ENCODE measurements at places on chromosomes 12 and 14. TPM values are rescaled to one million over a fixed set of nuclear protein-coding genes. Genes with fewer than 3 reads are reported as not detected.
A peak's percentile ranks its signal among the peaks of the same experiment; 100 is the strongest.

The GLIPR1L1 gene
- total RNA-seq = not detected

The RFLNA gene
- total RNA-seq = 0.54 TPM

- DNase-seq = no peak
These were observed 8.8 kb upstream of the CCDC85C start for GRCh38 chr14:99612738-99613330.

DNA sequence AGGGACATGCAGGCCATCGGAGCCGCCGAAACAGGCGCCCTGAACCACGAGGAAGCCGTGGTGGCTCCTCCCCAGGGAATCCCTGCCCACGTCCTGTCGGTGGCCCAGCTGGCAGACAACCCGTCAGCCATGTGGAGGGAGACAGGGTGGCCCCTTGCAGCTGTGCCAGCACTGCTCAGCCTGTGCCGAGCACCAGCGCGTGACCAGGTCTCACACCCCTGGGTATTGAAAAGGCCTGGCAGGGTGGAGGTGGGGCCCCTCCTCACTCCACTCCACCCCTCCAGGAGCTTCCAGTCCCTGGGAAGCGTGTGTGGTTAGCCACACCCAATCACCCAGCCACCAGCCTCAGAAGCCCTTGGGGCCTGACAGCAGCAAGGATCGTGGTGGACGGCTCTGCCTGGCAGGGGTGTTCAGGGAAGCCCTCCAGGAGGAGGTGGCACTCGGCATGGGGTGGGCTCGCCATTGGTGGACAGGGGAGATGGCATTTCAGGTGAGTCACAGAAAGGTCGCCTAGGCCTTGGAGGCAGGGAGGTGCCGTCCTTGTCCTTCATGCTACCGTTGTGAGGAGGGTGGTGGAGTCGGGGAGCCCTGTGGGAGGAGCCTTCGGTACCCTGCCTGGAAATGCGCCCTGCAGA is 12.3 kb upstream of the DLK1 start:
- DNase-seq = no peak

The KLRC3 gene
- total RNA-seq = not detected

- no peak for DNase-seq
These were observed 25.2 kb upstream of the PPP1R13B start for GRCh38 chr14:103872481-103873113.

The KRT77 gene
- not detected for total RNA-seq

DNA sequence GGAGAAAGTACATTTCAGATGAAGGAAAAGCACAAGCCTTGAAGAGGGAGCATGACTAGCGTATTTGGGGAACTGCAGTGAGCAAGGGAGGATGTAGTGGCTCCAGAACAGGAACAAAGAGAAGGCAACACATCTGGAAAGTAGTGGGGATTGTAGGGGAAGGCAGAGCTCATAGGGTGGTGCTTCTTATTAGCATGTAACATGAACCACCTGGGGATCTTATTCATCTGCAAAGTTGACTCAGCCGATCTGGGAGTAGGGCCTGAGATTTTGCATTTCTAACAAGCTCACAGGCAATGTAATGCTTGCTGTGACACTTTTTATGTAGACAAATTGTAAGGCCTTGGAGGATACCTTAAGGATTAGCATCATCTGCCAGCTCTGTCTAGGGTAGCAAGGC is 447.3 kb downstream of the NELL2 start:
- no peak for DNase-seq

GRCh38 chr14:24096545-24097181 is 2.6 kb downstream of the PCK2 start:
- no peak for DNase-seq

The NOXRED1 gene
- 0.82 TPM for total RNA-seq

DNA sequence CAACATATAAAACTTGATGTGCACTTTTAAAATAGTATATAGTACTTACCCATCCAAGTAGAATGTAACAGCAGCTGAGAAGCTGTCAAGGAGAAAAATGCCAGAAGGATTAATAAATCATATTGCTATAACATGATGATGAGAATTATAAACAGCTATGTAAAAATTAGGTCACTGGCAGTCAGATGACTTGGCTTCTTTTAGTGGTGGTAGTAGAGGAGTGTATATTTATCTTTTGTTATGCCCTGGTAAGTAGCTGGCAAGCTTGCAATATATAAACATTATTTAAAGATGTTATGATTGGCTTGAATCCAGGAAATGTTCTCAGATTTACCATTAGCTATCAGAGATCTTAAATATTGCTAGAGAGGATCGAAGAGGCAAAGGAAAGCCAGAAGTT is 471.0 kb upstream of the MGAT4C start:
- DNase-seq = no peak

DNA sequence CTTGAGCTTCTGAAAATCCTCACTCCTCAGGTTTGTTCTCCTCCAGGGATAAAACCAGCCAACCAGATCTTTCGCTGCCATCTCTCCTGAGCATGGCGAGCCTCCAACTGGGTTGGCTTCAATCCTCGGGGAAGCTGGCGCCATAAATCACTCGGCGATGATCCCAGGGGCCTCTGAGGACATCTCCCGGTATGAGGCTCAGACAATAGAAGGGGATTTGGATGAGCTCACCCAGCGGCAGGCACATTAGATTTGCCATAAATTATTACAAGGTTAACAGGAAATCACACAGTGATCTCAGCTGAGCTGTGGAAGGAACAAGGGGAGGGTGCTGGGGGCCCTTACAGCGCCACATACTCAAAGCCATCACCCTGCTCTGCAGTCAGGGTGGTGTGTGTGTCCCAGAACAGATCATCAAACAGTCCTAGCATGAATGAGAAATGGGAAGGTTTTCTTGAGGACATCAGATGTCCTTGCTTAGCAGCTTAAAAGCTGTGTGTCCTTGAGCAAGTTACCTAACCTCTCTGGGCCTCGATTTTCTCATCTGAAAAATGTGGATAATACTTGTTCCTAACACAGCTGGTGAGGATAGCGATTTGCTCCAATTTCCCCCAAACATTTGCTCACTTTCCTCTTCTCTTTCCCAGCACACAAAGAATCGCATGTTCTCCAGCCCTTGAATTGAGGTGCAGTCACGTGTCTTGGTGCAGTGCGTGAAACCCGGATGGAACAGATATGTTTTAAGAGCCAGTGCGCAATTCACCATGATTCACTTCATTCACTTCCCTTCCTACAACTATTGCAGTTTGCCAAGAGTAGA is 142.8 kb downstream of the SCARB1 start:
- DNase-seq = peak; percentile 80

The KSR2 gene
- 0.29 TPM for total RNA-seq

DNA sequence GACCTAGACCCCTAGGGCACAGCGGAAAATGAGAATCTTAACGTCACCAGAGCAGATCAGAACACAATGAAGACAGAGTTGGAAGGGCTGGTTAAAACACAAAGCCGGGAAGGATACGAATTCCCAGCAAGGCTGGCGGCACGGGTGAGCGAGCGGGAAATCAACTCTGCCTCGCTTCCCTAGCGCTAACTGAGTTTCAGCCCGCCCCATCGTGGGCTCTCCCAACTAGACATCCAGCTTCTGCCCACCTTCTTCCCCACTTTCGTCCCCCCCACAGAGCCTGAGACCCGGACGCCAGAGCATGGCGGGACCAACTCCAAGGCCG is 377 bp downstream of the CCNT1 start:
- no peak for DNase-seq

GRCh38 chr12:6317693-6318439 is 7.4 kb downstream of the PLEKHG6 start:
- no peak for DNase-seq

The MAPKAPK5 gene
- total RNA-seq = 58.2 TPM

The APOLD1 gene
- 1.4 TPM for total RNA-seq

- DNase-seq = no peak
These were observed 189.8 kb upstream of the PRICKLE1 start for GRCh38 chr12:42779186-42779859.

DNA sequence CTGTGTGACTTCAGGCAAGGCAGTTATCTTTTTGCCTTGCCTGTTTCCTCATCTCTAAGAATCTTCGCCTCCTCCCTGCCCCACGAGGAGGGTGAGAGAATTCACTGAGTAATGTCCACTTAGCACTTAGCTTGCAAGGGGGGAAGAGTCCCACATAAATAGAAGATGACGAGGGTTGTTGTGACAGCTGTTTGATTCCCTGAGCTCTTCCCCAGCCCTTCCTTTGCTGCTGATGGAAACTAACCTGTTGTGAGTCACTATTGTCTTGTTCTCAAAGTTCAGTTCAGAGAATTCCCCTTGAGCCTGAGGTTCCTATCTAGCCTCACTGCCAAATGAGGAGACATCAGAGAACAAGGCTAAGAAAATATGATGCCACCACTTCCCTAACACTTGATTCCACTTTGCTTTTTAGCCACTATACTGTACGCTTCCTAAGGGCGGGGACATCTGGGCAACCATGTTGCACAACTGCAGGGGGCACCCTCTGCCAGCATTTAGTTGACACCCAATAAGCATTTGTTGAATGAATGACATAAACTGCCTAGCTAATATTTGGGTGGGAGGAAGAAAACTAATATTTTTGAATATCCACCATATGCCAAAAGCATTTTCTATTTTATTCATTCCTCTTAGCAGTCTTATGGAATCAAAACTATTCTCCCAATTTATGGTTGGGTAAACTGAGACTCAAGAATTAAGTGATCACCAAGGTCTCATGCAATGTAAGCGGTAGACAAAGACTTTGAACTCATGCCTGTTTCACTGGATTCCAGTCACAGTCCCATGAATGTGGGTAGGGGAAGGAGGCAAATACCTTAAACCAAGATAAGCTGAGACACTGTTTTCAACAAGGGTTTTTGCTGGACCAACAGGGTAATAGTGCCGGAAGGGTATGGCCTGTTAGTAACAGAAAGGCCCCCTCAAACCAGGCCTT is 77.6 kb downstream of the ZFP36L1 start:
- DNase-seq = peak; percentile 80

The OTOGL gene
- total RNA-seq = 0.14 TPM

The OAS3 gene
- 26.4 TPM for total RNA-seq

GRCh38 chr14:54550514-54550913 is 16.4 kb upstream of the SAMD4A start:
- DNase-seq = no peak

DNA sequence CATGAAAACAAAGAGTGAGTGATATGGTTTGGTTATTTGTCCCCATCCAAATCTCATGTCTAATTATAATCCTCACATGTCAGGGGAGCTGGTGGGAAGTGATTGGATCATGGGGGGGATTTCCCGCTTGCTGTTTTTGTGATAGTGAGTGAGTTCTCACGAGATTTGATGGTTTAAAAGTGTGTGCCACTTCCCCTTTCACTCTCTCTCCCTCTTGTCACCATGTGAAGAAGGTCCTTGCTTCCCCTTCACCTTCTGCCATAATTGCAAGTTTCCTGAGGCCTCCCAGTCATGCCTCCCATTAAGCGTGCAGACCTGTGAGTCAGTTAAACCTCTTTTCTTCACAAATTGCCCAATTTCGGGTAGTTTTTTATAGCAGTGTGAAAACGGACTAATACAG is 2.1 kb upstream of the ATXN7L3B start:
- DNase-seq = no peak

The ITGB7 gene
- 0.75 TPM for total RNA-seq

- no peak for DNase-seq
These were observed 1.8 kb downstream of the SLC38A1 start for GRCh38 chr12:46266869-46267574.

The P2RX2 gene
- not detected for total RNA-seq

The SMIM41 gene
- total RNA-seq = not detected

GRCh38 chr12:84764001-84764400 is 148.6 kb downstream of the SLC6A15 start:
- no peak for DNase-seq

The OVCH1 gene
- total RNA-seq = not detected

The TAS2R30 gene
- total RNA-seq = 0.48 TPM

DNA sequence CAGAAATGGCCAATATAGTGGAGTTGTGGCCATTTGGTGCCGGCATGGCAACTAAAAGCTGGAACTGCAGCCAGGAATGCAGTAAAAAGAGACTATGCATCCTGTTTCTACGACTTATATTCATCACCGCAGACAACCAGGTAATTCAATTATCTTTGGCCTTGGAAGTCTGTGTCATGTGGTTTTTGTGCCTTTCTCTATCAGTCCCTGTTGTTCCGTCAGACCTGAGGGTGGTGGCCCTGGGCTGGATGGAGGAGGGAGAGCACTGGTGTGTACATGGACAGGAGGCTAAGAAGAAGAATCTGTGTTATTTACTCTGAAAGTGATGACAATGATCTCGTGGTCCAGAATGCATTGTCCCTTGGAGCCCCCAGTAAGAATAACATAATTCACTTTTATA is 852.6 kb downstream of the VRK1 start:
- no peak for DNase-seq

The ADCY4 gene
- total RNA-seq = 4.0 TPM

The ITFG2 gene
- total RNA-seq = 34.4 TPM

Data from kidney epithelial cell (primary cell).